ENCODE measurements at places on chromosomes 6 and 20.
A peak's percentile ranks its signal among the peaks of the same experiment; 100 is the strongest.

DNA sequence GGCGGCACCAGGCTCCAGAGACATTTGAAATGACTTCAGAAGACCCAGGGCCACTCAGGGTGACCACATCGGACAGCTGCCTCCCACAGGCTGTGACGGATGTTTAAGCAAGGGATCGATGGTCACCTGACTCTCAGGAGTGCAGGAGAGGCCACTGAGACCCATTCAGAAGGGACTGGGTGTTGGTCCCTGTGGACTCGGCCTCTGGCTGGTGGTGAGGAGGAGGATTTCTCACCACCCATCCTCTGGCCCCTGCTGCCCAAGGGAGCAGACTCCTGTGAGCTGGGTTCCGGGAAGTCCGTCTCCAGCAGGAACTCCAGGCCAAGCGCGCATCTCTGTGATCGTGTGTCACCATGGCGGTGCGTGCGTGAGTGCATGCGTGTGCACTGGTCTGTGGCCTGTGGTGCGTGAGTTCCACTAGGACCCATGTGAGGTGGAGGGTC, 25.5 kb downstream of the NPEPL1 start:
- DNase-seq = no peak

- DNase-seq = no peak
These were observed 60.8 kb downstream of the ECT2L start for GRCh38 chr6:138856654-138857053.

- no peak for DNase-seq
These were observed 1.2 kb downstream of the FAM8A1 start for GRCh38 chr6:17601386-17601703.

GRCh38 chr6:13101985-13102384, 226.4 kb downstream of the TBC1D7 start:
- DNase-seq = no peak

- no peak for DNase-seq
These were observed 1.2 kb upstream of the ZNFX1 start for GRCh38 chr20:49278818-49279676.

GRCh38 chr6:150685860-150686259, 86.2 kb downstream of the PLEKHG1 start:
- no peak for DNase-seq

DNA sequence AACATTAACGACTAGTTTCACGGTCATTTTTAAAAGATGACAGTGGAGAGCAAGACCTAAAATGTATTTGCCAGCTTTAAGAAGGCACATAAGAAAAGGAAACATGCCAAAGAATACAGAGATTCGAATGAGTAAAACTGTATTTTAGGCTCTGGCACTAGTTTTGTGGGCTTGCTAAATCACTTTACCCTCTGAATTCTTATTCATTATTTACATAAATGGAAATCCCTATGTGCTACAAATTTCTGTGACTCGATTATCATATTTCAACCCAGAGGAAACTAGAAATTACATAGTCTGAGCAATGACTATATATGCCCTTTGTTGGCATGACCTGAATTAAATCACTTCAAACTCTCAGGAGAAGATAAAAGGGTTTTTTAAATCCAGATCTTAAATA, 441.7 kb upstream of the RNF217 start:
- DNase-seq = no peak

DNA sequence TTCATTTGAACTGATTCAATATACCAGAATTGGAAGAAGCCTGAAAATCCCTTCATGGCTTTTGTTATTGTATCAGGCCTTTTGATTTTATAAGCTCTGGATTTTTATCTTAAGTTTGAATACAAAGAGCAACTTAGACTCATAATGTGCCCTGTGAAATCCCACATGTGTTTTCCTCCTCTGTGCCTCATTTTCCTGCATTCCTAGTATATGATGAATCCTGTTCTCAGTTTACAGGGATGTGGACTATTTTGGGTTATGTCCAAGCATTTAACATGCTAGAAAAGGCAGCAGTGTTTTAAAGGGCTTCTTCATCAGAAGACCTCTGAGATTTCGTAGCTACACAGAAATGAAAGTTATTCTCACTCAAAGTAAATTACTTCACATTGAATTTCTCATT, 455.0 kb downstream of the RFPL4B start:
- DNase-seq = peak; percentile 93

GRCh38 chr20:9926007-9926406, 87.1 kb upstream of the PAK5 start:
- DNase-seq = no peak

- no peak for DNase-seq
These were observed 204.2 kb upstream of the PTCHD4 start for GRCh38 chr6:48315051-48315719.

- DNase-seq = no peak
These were observed 4.5 kb downstream of the SOX4 start for GRCh38 chr6:21597801-21598673.

DNA sequence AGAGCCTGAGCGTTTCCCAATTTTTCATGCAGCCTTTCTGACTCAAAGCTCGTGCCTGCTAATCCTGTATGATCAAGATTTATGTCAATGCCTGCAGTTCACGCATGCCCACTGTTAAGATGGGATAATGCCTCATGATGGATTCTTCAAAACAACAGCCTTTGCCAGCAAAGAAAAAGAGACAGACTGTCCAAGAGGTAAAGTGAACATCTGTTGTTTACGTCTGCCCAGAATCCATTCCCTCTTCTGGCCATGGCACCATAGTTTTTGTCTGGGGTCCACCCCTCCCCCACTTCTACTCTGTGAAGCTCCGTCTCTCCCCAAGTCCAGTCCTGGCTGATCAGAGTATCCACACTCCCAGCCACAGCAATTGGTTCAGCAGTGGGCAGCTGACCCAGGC, 91.9 kb upstream of the EYA2 start:
- no peak for DNase-seq

DNA sequence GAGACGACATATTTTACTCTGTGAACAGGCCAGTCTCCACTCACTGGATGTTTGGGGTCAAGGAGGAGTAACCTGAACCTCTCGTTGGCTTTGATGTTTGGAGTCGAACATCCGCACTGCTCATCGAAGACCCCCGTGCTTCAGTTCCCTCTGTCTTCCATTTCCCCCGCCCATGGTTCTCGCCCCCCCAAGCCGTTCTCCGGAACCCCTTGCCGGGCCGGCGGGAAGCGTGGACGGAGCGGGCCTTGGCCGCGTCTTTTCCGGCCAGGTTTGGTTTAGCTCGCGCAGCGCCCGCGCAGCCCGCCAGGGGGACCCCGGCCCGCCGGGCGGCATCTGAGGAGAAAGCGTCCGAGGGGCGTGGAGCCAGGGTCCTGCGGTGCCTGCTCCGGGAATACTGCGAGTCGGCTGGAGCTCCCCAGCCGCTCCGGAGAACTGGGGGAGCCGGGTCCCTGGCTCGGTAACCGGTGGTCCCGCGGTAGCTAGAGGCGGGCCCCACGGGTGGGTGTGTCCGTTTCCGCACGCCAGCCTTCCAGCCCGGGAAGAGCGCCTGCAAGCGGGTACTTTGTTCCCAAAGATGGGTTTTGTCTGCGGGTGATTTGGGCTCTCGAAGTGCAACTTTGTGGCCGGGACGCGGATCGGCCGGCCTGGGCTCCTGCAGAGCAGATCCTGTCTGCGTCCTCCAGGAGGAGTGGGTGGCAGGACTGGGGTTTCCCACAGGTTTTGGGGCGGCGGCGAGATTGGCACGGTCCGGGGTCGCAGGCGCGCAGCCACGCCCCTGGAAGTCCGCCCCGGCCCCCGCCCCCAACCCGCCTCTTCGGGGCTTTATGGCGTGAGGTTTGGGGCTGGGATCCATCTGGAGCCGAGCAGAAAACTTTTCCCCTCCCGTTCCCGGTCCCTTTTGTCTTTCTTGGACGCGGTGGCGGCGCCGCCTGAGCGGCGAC, at the start of gene TMEM200A:
TMEM200A (plus strand) TSS at position 852 of the 941 bp plus-strand sequence. CDS start 74,406 bp downstream, outside the sequence.
- DNase-seq = peak; percentile 41

- DNase-seq = no peak
These were observed 55.0 kb downstream of the PPP1R3G start for GRCh38 chr6:5139828-5140771.

- no peak for DNase-seq
These were observed 59.6 kb upstream of the CDH4 start for GRCh38 chr20:61192337-61192950.

- no peak for DNase-seq
These were observed 137.7 kb upstream of the HEY2 start for GRCh38 chr6:125611573-125612344.

GRCh38 chr20:50192364-50193198, 2.0 kb downstream of the CEBPB start:
- peak; percentile 82 for DNase-seq

- DNase-seq = no peak
These were observed 6.8 kb downstream of the HSPA12B start for GRCh38 chr20:3739054-3739925.
